WTC11 (cell line): ENCODE measurements at places on chromosomes 4 and X. TPM values are rescaled to one million over a fixed set of nuclear protein-coding genes. Genes with fewer than 3 reads are reported as not detected.

Gene LRBA
- 69.1 to 74.9 TPM (median 69.6 TPM) in 3 replicates for total RNA-seq

Gene SPANXA2
- total RNA-seq = not detected in 3 replicates

Gene PAK3
- total RNA-seq = 4.8 to 5.1 TPM (median 4.9 TPM) in 3 replicates

Gene OTC
- not detected in 3 replicates for total RNA-seq

Gene TMSB15B
- total RNA-seq = 8.3 to 12.3 TPM (median 11.4 TPM) in 3 replicates

Gene NUP54
- 76.2 to 84.5 TPM (median 79.3 TPM) in 3 replicates for total RNA-seq

Gene CPZ
- total RNA-seq = 22.7 to 26.9 TPM (median 22.8 TPM) in 3 replicates

Gene KLHL4
- total RNA-seq = 10.5 to 11.5 TPM (median 10.9 TPM) in 3 replicates

Gene TREX2
- total RNA-seq = 0.78 to 1.5 TPM (median 1.0 TPM) in 3 replicates

Gene KIT
- 20.3 to 23.3 TPM (median 20.3 TPM) in 3 replicates for total RNA-seq

Gene SLC9B1
- 0.34 to 1.4 TPM (median 0.59 TPM) in 3 replicates for total RNA-seq

Gene TSPAN7
- 10.8 to 15.7 TPM (median 14.9 TPM) in 3 replicates for total RNA-seq

Gene CWH43
- not detected in 3 replicates for total RNA-seq

Gene GC
- 0.76 to 1.9 TPM (median 1.7 TPM) in 3 replicates for total RNA-seq

Gene AWAT2
- not detected in 3 replicates for total RNA-seq

Gene SRPX2
- 0.24 to 0.62 TPM (median 0.34 TPM) in 3 replicates for total RNA-seq

Gene CXXC4
- total RNA-seq = 2.4 to 3.3 TPM (median 2.8 TPM) in 3 replicates

Gene GAB1
- 17.4 to 19.7 TPM (median 18.7 TPM) in 3 replicates for total RNA-seq

Gene PCDH7
- total RNA-seq = 2.2 to 3.9 TPM (median 2.4 TPM) in 3 replicates

Gene C4orf50
- total RNA-seq = 0.17 to 0.32 TPM (median 0.30 TPM) in 3 replicates

Gene GUCY1A1
- 0.11 to 0.20 TPM in 2 of 3 replicates, not detected in the other for total RNA-seq

Gene ENOX2
- total RNA-seq = 9.5 to 13.8 TPM (median 11.7 TPM) in 3 replicates

Gene CXCL8
- total RNA-seq = not detected in 3 replicates

Gene PRPS2
- 33.4 to 40.8 TPM (median 38.4 TPM) in 3 replicates for total RNA-seq

Gene PLXNA3
- 26.6 to 33.1 TPM (median 31.4 TPM) in 3 replicates for total RNA-seq
